Body of pancreas (tissue), 4 donors: ENCODE measurements at places on chromosomes 3 and 15. TPM values are rescaled to one million over a fixed set of nuclear protein-coding genes. Genes with fewer than 3 reads are reported as not detected.

The GPR27 gene
- total RNA-seq, result 0.33 TPM

The CADPS gene
- 67.6 TPM for total RNA-seq

The CALML4 gene
- 12.7 TPM for total RNA-seq

The TMOD2 gene
- total RNA-seq, result 6.5 TPM

DNA sequence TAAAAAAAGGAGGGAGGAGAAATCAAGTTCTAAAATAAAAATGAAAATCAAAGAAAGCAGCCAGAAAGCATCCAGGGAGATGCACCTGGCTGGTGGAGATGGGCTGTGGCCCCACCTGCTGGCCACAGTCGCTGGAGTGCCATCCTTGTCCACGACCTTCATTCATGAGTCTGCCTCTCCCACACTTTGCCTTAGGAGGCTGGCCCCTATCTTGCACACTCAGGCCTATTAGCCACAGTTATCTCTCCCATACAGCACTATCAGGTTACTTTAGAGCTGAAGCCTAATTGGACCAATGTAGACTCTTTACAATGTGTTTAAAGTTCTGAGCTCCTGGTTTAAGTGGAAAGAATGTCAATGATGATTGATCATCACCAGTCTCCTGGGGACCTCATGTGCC lies 392.0 kb upstream of the RORA start:
- no peak overlapping the region for H3K27ac ChIP-seq
- DNase-seq, result no peak
- H3K27me3 ChIP-seq, result no peaks in the 10 kb centered on the region
- no peak overlapping the region for H3K4me3 ChIP-seq
- H3K4me1 ChIP-seq, result no peaks in the 10 kb centered on the region

DNA sequence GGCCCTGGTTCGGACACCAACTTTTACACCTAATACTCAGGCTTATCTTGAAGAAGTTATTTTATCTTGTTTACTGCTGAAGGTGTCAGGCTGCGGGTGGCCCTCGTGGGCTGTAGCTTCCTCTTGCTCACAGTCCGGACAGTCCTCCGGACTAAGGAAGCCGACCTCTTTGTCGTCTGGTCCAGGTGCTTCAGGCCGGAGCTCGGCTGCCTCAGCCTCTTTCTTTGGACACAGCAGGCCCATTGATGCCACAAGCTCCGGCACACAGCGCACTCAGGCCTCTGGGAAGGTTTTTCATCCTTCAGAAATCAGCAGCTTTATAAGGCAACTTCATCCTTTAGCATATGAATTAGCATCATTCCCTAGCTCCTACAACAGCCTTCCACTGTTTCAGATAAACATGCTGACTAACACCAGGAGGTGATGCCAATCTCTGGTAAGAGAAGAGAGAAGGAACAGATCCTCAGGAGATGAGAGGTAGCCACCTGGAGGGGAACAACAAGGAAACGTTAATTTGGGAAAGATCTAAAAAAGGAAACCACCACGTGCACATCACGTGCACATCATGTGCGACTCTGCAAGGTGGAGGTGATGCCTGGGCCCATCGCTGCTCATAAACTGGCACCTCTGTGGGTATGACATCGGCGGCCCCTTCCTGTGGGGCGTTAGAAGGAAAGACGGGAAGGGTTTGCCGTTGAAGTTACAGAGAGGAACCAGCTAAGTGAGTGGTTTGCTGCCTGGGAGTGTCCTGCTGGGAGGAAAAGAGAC lies 4.4 kb upstream of the CHAC1 start:
- no peaks in the 10 kb centered on the region for H3K27me3 ChIP-seq
- H3K27ac ChIP-seq, result peak overlapping the region; percentile 78
- H3K4me3 ChIP-seq, result no peak overlapping the region
- peaks cover 35% of the 10 kb centered on the region for H3K4me1 ChIP-seq

DNA sequence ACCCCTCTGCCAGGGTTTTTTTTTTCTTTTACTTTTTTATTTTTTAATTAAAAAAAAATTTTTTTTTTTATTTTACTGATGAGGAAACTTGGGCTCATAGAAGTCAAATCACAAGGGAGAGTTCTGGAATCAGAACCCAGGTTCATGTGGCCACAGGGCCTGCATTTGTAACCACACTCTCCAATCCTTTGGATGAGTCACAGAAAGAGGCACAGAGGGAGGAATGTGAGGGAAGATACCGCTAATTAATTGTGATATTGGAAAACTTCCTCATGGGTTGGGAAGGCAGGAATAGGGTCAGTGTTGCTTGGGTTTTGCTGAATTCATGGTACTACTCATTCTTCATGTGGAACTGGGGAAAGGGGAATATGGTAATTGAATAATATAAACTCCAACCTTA lies 132.9 kb upstream of the SLC6A11 start:
- H3K4me1 ChIP-seq, result no peaks in the 10 kb centered on the region
- H3K4me3 ChIP-seq, result no peak overlapping the region
- H3K27me3 ChIP-seq, result no peaks in the 10 kb centered on the region
- no peaks in the 10 kb centered on the region for H3K36me3 ChIP-seq
- no peak overlapping the region for H3K27ac ChIP-seq
- DNase-seq, result no peak

DNA sequence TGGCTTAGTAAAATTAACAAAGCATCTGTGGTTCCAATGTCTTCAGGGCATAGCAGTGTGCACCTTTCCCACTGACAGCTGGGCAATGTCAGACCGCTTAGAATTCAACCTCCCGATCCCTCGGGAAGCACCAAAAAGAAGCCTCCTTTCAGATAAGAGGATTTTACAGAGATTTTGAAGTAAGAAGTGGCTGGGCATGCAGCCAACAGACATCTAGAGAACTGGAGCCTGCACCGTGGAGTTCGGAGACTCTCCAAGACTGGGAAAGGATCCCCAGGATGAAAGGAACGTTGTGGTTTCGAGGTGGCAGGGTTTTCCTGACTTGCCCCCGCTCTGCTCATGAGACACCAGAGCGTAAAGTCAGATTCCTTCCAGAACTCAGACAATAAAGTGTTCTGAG lies 5.3 kb downstream of the FAM174B start:
- no peak overlapping the region for H3K27ac ChIP-seq
- no peaks in the 10 kb centered on the region for H3K27me3 ChIP-seq
- DNase-seq, result no peak
- no peak overlapping the region for H3K4me3 ChIP-seq

DNA sequence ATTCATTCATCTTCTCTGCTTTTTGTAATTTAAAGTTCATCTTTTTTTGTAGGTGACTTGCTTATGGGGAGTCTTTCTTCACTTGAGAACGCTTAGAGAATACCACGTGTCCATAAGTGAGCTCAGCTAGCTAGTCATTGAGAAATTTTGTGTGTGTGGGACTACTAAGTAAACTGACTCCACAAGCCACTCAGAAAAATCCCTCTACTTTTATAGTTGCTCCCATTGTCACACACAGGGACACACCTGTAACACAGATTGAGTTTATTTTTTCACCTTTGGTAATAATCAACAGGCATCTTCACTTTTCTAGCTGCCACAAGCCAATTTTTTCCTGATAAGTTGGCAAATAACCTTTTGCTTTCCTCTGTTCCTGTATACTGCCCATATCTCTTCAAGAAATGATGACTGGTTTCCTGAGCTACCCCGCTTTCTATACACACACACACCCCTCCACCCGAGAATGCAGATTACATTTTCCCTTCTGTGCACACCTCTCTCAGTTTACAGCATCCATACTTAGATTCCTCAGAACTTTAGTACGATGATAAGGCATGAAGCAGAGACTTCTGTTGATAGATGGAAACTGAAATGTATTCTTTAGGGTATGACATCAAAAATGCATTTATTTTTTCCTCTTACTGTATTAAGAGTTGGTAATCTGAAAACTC lies 4.6 kb downstream of the TSC22D2 start:
- peaks cover 35% of the 10 kb centered on the region for H3K4me1 ChIP-seq
- H3K36me3 ChIP-seq, result no peaks in the 10 kb centered on the region
- no peak overlapping the region for H3K4me3 ChIP-seq
- DNase-seq, result no peak
- H3K27ac ChIP-seq, result peak overlapping the region; percentile 14

GRCh38 chr15:44713006-44713966 lies 2.0 kb downstream of the B2M start:
- H3K4me3 ChIP-seq, result peak overlapping the region; percentile 86
- peaks cover 7% of the 10 kb centered on the region for H3K36me3 ChIP-seq
- H3K27me3 ChIP-seq, result no peaks in the 10 kb centered on the region

GRCh38 chr3:123508178-123508577 lies 59.3 kb upstream of the ADCY5 start:
- H3K36me3 ChIP-seq, result peaks cover under 1% of the 10 kb centered on the region
- H3K4me1 ChIP-seq, result no peaks in the 10 kb centered on the region
- no peak overlapping the region for H3K4me3 ChIP-seq
- H3K27me3 ChIP-seq, result no peaks in the 10 kb centered on the region
- DNase-seq, result no peak
- H3K27ac ChIP-seq, result no peak overlapping the region

DNA sequence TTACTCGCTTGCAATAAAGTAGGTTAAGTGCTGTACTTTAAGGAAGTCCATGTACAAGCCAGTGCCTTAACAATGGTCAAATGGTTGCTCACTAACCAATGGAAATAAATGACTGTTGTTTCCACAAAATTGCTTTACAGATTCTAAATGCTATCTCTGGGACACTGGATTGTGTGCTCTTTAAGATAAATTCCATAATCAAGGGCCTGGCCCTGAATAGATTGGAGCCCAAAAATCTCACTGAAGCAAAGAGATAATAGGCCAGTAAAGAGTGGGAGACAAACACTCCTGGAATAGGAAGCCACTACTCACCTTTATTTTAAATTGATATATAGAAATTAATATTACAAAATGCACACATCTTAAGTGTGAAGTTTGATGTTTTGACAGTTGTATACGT lies 62.4 kb upstream of the GOLGA6B start:
- H3K4me3 ChIP-seq, result no peak overlapping the region
- DNase-seq, result no peak
- no peaks in the 10 kb centered on the region for H3K27me3 ChIP-seq
- no peaks in the 10 kb centered on the region for H3K36me3 ChIP-seq
- H3K4me1 ChIP-seq, result no peaks in the 10 kb centered on the region

- DNase-seq, result no peak
- no peaks in the 10 kb centered on the region for H3K27me3 ChIP-seq
- H3K4me1 ChIP-seq, result no peaks in the 10 kb centered on the region
- H3K36me3 ChIP-seq, result no peaks in the 10 kb centered on the region
- H3K27ac ChIP-seq, result no peak overlapping the region
Measured at GRCh38 chr15:27796405-27797320, 302.5 kb downstream of the OCA2 start.

DNA sequence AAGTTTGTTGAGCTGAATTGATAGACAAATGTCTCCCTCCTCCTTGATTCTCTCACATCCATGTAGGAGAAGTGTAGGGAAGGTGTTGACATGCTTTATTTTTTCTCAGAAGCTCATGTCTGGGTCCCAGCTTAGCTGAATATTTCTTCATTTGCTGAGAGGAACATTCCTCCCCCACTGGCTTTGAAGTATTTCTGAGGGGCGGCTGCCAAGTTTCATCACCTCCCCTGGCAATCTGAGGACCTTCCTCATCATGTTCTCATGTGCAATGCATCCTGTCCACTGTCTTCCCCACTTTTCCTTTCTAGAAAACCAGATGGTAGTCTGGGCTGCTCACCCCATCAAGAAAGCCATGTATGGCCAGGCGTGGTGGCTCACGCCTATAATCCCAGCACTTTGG lies 168.9 kb upstream of the RGMA start:
- no peaks in the 10 kb centered on the region for H3K4me1 ChIP-seq
- DNase-seq, result no peak
- H3K27ac ChIP-seq, result no peak overlapping the region
- H3K27me3 ChIP-seq, result no peaks in the 10 kb centered on the region

- H3K4me1 ChIP-seq, result no peaks in the 10 kb centered on the region
- no peaks in the 10 kb centered on the region for H3K36me3 ChIP-seq
- DNase-seq, result no peak
Measured at GRCh38 chr15:62983956-62984355, 58.6 kb upstream of the TPM1 start.

GRCh38 chr3:72591522-72592421 lies 256.5 kb downstream of the SHQ1 start:
- no peaks in the 10 kb centered on the region for H3K27me3 ChIP-seq
- DNase-seq, result no peak
- H3K27ac ChIP-seq, result no peak overlapping the region

DNA sequence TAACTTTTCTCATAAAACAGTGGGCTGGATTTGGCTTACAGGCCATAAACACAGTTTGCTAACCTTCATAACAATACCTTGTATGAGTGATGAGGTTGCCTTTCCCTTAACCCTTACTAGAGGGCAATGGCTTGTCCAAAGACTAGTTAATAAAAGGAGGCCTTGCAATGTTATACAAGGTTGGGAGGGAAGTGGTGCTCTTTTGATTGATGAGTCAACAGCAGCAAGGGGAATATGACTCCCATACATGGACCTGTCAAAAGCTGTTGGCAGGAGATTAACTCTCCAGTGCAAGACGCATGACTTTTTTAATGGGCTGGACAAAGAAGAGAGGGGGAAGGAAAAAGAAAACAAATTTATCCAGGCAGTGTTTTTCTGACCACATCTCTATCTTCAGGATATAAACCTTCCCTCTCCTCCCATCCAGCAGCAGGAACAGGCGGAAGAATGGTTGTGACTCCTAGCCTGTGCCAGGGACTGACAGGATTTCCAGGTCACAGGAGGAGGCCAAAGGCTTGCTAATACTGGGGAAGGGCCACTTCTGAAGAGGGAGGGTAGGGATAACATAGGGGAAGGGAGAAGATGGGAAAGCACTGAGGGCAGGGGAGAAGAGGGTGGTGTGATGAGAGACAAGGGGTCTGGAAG lies 35.2 kb upstream of the ARL14 start:
- no peaks in the 10 kb centered on the region for H3K4me1 ChIP-seq
- no peak overlapping the region for H3K27ac ChIP-seq
- no peaks in the 10 kb centered on the region for H3K27me3 ChIP-seq
- H3K4me3 ChIP-seq, result no peak overlapping the region
- DNase-seq, result no peak
- no peaks in the 10 kb centered on the region for H3K36me3 ChIP-seq
